ENCODE measurements at places on chromosomes 6 and 20.

DNA sequence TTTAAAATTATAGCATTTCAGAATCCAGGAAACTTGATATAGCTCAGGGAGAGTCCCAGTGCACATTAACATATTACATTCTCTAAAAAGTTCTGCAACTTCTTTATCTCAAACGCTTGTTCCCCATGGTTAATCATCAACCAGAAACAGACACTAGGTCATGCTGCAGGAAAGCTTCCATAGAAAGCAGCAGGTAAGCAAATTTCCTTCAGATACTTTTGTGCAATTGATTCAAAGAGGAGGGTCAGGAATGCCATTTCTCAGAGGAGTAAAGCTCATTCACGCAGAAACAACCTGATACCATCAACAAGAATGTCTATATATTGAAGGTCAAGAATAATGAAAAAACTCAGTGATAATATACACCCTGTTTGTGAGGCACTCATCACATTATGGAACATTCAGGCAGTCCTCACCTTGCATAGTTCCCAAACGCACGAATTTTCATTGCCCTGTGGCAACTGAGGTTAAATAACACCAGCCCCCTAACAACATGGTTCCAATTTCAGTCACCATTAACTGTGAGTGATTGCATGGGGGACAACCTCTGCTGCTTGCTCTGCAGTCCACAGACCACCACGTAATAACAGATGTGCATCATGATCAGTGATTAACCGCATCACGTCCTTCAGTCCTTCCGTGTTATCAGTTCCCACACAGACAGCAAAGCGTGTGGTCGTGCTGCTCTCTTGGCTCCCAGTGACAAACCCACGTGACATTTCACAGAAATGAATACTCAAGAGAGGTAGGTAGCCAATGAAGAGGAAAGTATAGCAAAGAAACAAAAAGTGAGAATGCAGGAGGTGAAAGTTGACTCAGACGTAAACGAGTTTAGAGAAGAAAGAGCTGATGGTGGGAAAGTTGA lies 95.7 kb downstream of the LY86 start:
- no peak for DNase-seq

DNA sequence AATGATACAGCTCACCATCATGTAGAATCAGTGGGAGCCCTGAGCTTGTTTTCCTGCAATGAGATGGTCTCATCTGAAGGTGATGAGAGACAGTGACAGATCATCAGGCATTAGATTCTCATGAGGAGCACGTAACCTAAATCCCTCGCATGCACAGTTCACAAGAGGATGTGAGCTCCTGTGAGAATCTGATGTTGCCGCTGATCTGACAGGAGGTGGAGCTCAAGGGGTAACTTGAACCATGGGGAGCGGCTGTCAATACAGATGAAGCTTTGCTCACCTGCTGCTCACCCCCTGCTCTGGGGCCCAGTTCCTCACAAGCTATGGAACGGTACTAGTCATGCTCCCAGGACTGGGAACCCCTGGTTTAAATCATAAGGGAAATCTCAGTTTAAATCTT lies 89.2 kb downstream of the THBS2 start:
- peak; percentile 13 for DNase-seq

- no peak for DNase-seq
Observed at GRCh38 chr6:36815962-36816735, 23.1 kb downstream of the CPNE5 start.

DNA sequence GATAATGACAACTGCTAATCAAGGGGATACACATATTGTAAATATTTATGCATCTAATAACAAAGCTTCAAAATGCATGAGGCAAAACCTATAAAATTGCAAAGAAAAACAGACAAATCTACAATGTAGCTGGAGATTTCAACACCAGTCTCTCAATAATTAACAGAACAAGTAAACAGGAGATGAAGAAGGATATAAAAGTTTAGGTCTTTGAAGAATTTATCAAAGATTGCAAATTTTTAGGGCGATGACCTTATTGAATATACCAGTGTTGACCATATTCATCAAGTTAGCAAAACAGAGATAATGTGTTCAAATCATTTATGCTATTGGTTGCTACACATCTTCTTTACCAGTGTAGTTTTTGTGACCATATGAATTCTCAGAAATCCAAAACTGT lies 237.8 kb upstream of the SGK1 start:
- no peak for DNase-seq

DNA sequence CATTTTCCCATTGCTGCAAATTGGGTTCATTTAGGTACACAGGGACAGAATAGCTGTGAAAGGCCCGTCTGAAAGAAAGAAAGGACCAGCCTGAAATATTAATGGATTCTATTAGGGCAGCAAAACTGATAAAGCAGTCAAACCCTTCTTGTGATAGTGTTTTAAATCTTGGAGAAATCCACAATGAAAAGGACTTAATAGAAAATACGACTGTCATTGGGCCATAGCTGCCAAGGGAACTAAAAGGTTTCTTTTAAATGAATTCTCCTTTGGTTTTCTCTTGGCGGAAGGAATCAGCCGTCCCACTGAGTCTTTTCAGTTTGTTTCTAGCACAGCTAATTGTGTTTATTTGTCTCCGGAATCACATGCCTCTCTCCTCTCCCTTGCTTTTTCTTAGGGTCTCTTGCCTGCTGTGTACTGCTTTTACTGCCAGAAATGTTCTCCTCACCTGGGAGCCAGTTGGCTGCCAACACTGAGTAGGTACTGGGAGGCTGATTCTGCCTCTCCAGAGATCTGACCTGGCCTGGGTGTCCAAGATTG lies 11.3 kb downstream of the PAQR8 start:
- no peak for DNase-seq

DNA sequence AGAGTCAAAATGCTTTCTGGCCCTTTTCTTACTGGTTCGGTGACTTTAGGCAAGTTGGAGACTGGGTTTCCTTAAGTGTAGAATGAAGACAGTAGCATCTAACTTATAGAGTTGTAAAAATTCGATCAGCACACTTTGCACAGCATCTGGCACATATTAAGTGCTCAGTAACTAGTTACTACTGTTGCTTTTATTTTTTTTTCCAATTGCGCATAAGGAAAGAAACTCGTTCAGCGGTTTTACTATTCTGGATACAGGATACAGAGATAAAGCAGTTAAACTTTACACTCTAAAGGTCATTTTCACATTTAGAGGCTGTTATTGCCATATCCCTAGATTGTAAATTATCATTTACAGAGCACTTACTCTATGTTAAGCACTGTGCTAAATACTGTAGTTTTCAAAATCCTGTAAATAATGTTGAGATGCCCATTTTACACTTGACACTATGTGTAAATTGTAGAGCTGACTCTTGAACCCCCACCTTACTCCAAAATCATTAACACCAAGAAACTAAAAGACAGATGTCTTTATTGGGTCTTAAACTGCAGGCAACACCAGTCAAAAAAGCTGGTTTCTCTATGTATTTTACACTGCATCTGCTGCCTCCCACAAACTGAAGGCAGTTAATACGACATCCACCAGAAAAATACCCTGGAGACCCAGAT lies 886 bp downstream of the ROMO1 start:
- DNase-seq, result no peak

GRCh38 chr6:21594416-21595281 lies 1.1 kb downstream of the SOX4 start:
- DNase-seq, result peak; percentile 68

- no peak for DNase-seq
Observed at GRCh38 chr20:24698706-24699206, 229.3 kb downstream of the SYNDIG1 start.

- no peak for DNase-seq
Observed at GRCh38 chr20:35978041-35978513, 9.7 kb downstream of the CNBD2 start.

- DNase-seq, result no peak
Observed at GRCh38 chr6:54073487-54073886, 37.8 kb upstream of the MLIP start.

DNA sequence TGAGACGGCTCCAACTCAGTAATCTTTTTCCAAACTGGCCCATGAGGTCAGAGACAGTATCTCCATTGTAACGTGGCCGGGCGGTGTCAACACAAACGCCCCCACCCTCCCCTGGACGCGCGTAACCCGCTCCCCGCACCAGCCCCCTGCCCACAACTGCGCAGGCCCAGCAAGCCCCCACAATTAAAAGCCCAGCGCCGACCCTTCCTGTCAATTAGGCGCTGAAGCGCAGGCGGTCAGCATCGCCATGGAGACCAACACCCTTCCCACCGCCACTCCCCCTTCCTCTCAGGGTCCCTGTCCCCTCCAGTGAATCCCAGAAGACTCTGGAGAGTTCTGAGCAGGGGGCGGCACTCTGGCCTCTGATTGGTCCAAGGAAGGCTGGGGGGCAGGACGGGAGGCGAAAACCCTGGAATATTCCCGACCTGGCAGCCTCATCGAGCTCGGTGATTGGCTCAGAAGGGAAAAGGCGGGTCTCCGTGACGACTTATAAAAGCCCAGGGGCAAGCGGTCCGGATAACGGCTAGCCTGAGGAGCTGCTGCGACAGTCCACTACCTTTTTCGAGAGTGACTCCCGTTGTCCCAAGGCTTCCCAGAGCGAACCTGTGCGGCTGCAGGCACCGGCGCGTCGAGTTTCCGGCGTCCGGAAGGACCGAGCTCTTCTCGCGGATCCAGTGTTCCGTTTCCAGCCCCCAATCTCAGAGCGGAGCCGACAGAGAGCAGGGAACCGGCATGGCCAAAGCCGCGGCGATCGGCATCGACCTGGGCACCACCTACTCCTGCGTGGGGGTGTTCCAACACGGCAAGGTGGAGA lies at the start of the genes HSPA1A and HSPA1L:
TSS of gene HSPA1A (plus strand) at position 519 of the 814 bp plus-strand sequence. CDS start at position 733, 214 bp downstream.
TSS of gene HSPA1L (minus strand) at position 259 of the 814 bp plus-strand sequence. CDS start 3,311 bp downstream, outside the sequence.
- DNase-seq, result peak; percentile 98

DNA sequence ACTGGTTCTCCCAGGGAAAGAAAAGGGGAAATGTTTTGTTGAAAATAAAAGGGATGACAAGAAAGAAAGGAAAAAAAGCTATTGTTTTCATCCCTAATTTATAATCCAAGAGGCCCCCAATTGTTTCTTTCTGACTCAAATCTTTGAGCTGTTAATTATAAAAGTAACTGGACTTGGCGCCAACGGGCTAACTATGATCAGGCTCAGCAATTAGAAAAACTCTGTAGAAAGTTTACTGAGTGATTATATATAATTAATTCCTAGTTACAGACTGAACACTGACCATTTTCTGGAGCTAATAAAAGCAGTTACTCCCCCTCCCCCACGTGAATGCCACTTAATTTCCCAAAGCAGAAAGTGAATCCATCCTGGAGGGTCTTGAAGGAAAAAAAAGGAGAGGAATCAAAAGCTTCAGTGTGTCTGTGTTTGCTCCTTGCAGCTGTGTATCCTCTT lies 3.2 kb downstream of the ZMYND8 start:
- DNase-seq, result no peak

GRCh38 chr6:131033631-131034030 lies 29.4 kb downstream of the EPB41L2 start:
- no peak for DNase-seq

- no peak for DNase-seq
Observed at GRCh38 chr6:15628499-15629131, 34.2 kb downstream of the DTNBP1 start.

DNA sequence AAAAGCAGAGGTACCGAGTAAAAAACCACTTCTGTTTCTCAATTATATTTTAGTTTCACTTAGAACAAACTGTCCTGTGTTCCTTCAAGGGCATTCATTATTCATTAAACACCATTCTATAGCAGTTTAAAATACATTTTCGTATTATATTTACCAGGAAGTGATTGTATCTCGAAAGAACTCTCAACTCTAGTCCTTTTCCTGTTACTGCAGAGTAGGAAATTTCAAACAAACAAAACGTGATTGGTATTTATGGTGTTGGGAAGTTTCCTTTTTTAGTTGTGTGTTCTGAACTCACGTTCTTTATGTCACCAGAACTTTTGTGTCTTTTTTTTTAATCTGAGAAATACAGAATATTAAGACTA lies 139.5 kb upstream of the BTBD3 start:
- DNase-seq, result no peak

DNA sequence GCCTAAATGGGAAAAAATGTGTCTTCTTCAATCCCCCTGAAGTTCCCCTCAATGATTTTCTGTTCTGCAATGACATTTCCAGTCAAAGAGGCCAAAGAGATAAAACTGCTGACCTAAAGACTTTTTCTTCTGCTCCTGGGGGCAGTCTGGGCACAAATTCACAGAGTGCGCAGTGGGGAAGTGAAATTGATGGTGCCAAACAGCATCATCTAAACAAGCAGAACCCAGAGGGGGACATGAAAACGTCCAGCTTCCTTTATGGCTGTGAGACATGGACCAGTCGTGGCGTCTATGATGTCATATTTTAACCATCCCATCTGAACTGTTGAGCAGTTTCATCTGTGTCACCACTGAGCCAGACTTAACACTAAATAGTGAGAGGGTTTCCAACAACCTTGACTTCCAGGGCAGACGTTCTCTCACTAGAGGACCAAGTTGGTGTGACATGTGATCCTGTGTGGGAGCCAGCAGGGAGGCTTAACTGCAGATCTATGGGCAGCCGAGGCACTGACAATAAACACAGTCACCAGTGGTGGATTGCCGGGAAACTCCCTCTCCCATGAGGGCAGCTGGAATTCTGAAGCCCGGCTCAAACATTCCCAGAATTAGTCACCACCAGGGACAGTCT lies 12.4 kb downstream of the SCML4 start:
- DNase-seq, result peak; percentile 36

DNA sequence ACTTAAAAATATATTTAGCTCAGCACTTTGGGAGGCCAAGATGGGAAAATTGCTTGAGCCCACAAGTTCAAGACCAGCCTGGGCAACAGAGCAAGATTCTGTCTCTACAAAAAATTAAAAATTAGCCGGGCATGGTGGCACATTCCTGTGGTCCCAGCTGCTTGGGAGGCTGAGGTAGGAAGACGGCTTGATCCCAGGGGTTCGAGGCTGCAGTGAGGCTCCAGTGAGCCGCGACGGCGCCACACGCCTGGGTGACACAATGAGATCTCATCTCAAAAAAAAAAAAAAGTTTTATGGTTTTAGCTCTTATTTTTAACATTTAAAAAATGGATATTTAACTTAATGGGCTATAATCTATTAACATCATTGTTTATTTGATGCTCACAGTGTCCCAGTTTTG lies 97.2 kb upstream of the RIPOR2 start:
- DNase-seq, result no peak

- peak; percentile 58 for DNase-seq
Observed at GRCh38 chr20:46011631-46012482, 3.1 kb downstream of the MMP9 start.

- no peak for DNase-seq
Observed at GRCh38 chr6:105326833-105327770, 75.8 kb downstream of the PREP start.

GRCh38 chr6:87419266-87419665 lies 11.5 kb downstream of the CFAP206 start:
- no peak for DNase-seq

DNA sequence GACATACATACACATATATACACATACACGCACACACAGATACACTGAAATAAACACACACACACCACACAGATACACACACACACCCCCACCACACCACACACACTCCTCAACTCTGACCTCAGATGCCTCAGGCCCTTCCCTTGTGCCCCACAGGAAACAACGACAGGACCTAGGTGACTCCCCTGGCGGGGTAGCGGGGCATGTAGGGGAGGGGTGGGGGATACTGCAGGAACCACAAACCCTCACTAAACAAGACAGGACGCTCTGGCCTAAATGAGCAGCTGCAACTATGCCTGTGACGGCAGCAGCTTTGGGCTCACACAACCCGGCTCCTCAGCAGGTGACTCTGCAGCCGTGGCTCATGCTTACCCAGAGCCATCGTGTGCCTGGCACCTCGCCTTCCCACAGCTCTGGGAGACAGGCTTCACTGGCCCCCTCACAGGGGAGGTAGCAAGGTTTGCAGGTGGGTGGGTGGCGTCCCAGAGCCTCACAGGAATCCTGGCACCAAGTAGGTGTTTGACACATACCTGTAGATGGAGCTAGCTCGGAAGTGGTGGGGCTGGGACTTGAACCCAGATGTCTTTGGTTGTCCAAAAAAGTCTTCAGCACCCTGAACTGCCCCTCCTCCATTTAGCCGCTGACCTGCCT lies 100.8 kb downstream of the GRM4 start:
- DNase-seq, result no peak

- DNase-seq, result no peak
Observed at GRCh38 chr20:22801528-22801927, 217.2 kb upstream of the FOXA2 start.
